ENCODE measurements at places on chromosomes 11 and 22.

- DNase-seq: no peak
Measured at GRCh38 chr11:120554766-120555432, 43.4 kb downstream of the GRIK4 start.

DNA sequence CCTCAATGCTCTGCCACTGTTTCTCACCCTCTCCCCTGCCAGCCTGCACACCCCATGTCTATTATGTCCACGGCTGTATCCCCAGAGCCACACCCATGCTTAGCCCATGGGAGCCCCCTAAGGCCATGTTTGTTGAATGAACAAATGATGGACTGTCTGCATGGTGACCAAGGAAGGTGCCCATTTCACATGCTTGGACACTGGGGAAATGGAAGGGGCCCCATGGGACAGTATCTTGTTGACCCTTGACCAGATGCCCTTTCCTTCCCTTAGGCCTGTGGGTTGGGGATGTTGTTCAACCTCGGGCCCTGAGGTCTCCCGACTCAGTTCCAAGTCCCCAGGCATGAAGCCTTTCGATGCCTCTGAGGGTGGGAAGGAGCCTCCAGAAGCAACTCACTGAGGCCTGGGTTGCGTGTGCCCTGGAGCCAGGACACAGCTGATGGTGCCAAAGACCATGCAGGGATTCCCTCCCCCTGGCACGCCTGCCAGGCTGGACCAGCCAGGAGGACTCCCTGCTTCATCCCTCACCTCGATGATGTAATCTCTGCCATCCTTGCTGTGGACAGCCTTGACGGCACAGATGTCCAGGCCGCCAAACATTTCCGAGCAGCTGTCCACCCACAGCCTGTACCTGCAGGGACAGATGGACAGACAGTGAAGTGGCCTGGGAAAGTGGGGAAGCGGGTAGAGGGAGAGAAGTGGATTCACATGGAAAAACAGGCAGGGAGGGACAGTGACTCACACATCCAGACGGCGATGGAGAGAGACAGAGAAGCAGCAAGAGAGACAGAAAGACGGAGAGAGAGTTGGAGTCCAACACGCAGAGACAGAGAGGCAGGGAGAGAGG lies 58.9 kb downstream of the FBXO7 start:
- no peak for DNase-seq

DNA sequence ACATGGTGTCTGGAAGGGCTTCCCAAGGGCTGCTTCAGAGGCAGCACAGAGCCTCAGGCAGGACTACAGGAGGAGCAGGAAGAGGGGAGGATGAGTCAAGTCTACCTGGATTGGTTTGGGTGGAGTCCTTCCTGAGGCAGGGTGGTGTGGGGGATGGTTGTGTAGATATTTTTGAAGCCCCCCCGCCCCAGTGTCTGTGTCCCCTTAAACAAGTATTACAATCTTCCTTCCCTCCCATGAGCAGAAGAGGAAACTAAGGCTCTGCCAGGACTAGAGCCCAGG lies 34.7 kb upstream of the FCHSD2 start:
- DNase-seq: no peak

GRCh38 chr11:18723991-18724390 lies 2.0 kb downstream of the IGSF22 start:
- DNase-seq: no peak

DNA sequence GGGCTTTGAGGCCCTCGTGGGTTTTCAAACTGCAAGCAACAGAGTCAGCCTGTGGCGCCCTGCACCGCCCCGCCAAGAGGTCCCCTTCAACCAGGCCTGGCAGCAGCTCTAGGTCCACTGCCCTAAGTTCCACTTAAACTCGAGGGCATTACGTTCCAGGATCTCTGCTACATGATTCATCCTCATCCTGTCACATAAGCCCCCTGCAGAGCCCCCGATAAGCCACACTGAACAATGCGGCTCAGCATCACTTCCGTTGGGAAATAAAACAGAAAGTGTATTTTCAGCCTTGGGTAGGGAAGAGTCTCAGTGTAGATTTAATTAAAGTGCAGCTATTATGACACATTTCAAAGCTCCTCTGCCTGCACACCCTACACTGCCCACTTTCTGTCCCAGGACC lies 24.6 kb downstream of the SULT4A1 start:
- DNase-seq: no peak

- peak; percentile 41 for DNase-seq
Measured at GRCh38 chr22:22897091-22897490, 9.5 kb downstream of the IGLL5 start.

DNA sequence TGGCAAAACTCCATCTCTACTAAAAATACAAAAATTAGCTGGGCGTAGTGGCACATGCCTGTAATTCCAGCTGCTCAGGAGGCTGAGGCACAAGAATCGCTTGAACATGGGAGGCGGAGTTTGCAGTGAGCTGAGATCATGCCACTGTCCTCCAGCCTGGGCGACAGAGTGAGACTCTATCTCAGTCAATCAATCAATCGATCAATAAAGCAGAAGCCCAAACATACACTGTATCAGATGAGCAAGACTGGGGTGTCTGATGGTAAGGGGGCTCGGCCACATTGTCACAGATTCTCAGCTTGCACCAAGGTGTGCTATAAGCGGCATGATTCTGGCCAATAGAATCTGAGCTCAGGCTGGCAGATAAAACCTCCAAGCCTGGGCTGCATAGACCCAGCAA lies 261.1 kb downstream of the BUD13 start:
- DNase-seq: no peak

- DNase-seq: no peak
Measured at GRCh38 chr22:33014621-33015020, 43.6 kb downstream of the SYN3 start.

- DNase-seq: peak; percentile 78
Measured at GRCh38 chr11:67996622-67997474, 7.0 kb downstream of the UNC93B1 start.

GRCh38 chr11:67484847-67485311 lies 2.1 kb downstream of the AIP start:
- no peak for DNase-seq

DNA sequence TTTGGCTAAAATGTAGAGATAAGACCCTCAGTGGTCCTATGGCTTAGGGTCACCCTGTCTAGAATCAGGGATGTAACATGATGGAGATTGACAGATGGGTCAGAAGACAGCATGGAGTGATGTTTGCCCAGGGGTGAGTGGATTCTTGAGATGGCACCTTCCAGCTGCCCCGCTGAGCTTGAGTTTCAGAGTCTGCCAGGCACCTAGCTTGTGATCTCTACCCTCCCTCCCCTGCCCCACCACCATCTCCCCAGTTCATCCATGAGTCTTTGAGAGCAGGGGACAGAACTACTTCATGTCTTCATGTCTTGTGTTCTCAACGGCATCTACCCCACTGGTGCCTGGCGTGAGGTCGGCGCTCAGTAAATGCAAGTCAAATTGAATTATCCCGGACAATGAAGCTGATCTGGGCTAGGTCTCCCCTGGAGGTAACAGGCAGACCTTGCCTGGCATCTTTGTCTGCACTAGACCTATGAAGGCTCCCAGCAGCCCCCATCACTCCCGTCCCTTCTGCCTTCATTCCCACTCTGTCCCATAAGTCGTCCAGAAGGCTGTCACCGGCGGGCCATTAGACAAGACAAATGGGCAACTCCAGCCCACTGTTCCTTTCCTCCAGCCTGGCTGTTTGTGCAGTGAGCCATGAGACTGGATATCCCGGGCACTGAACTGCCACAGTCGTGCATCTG lies 239.2 kb upstream of the TBCEL start:
- no peak for DNase-seq

DNA sequence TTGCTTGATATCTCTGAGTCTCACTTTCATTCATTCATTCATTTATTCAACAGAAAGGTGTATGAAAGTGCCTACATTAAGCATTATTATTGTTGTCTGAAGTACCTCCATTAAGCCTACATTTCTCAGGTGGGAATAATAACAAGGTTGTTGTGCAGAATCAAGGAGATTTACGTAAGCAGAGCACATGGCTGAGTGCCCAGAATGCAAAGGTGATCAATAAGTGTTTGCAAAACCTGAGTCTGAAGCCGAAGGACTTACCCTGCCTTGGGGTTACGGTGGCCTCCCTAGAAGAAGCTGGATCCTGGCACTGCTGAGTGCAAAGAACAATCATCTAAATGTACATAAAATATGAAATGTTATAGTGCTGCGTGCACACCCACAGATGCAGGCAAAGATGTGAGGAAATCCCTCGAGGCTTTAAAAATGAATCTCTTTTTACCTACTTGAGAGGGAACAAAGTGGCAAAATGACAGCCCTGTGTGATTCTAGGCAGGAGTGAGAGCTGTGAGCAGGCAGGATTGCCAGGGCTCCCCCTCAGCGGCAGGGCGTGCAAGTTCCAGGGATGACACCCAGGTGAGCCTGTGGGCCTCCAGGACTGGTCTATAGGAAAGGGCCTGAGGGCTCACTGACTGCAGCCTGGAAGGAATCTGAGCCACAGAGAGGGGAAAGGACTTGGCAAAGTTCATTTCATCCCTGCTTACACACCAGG lies 133.1 kb upstream of the TBCEL start:
- no peak for DNase-seq

- DNase-seq: no peak
Measured at GRCh38 chr11:113615098-113615497, 91.0 kb downstream of the TMPRSS5 start.

DNA sequence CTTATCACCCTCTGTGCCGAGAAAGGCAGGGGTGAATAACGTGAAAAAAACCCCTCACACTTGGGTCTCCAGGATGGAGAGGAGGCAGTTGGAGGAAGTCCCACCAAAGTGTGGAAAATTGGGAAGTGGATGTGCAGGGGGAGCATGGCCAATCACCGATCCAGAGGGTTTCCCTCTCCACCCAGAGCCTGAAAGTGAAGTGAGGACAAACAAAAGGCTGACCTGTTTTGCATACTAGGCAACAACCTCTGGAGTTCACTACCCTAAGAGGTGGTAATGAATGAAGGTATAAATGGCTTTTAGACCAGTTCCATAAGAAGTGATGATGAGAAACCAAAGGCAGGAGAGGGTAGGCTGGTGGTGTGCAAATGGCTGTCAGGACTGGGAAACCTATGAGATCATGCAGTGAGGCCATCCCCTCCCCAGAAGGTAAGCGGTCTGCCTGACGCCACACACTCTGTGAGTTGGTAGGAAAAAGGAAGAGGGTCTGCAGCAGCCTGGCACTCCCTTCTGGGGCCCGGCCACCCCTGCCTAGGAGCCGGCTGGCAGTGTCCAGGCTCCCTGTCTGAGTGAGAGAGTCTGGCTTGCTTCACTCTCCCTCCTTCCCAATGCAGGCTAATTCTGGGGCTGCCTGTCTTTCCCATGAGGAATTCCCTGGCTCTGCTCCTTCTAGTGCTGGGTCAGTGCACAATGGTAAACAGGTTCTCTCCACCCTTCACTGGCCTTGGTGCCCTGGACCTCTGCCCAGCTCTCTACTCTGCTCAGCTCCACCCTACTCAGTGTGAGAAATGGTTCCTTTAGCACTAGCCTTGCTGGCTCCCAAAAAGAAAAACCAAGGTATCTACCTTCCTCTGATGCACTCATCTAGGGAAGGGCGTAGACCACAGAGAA lies 15.6 kb downstream of the TBC1D10A start:
- DNase-seq: no peak

DNA sequence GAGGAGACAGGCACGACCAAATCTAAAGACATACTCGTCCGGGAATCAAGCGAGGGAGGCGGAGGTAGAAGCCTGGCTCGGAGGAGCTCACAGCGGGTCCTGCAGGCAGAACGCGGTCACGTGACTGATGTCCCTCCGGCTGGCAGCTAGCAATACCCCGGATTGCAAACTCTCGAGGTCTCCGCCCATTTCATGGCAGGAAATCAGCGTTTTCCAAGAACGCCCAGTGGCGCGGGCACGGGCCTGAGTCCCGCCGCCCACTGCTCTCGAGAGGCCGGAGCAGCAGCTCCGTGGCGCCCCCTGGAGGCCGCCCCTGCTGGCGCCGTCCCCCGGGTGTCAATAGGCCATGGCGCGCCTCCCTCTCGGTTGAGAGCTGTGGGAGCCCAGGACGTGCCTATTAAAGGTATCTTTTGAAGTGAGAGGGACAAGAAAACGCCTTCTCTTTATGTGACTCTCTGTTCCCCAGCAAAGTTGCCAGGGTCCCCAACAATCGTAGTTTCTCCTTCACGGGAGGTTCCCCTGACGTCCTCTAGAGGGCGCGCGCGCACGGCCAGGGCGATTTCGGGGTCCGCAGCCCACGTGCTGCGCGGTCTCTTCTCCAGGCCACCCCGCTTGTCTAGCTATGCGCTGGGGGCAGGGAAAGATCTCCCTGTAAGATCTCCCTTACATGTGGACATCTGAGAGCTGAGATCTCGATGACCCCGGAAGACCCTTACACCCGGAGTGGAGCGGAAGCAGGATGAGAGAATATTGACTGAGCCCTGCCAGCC lies 37.3 kb upstream of the RBFOX2 start:
- DNase-seq: peak; percentile 96

- no peak for DNase-seq
Measured at GRCh38 chr11:34583818-34584217, 37.1 kb upstream of the EHF start.

DNA sequence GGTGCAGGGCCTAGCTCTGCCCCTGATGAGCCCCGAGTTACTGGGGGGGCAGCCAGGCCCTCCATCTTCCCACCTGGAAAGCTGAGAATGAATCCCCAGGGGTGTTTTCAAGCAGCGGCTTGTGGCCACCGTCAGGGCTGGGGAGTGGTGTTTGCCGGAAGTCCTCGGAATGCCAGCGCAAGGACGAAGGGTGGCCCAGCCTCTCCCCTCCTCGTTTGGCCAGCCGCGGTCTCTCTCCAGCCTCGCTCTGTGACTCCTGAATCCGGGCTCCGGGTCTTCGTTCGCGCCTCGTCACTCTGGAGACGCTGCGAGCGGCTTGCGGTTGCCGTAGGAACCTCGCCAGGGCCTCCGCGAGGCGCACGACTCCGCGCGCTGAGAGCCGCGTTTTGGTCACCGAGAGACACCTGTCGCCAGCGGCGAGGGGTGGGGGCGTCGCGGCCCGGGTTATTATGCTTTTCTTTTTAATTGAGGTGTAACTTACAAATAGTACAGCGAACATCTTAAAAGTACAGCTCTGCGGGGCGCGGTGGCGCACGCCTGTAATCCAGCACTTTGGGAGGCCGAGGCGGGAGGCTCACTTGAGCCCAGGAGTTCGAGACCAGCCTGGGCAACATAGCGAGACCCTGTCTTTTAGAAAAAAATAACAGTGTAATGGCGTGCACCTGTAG lies 6.3 kb upstream of the KDELR3 start:
- DNase-seq: peak; percentile 84

GRCh38 chr11:78344094-78344493 lies 73.5 kb downstream of the GAB2 start:
- no peak for DNase-seq
